ENCODE measurements at places on chromosomes 7 and 10. TPM values are rescaled to one million over a fixed set of nuclear protein-coding genes. Genes with fewer than 3 reads are reported as not detected.

TMEM229A gene
- polyA plus RNA-seq = 0.88 TPM

DNA sequence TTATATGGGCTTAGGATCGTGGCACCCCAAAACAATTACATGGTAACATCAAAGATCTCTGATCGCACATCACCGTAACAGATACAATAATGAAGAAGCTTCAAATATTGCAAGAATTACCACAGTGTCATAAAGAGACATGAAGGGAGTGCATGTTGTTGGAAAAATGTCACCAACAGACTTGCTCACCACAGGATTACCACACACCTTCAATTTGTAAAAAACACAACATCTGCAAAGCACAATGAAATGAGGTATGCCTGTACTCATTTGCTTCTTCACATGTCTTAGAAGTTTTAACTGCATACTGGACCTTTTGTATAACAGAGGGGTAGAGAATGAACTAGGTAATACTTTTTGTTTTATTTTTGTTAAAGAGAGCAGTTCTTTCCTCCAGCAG lies 96.6 kb downstream of the TPST1 start:
- no peak for DNase-seq

PRRT4 gene
- 3.4 TPM for polyA plus RNA-seq

AGR3 gene
- not detected for polyA plus RNA-seq

DNA sequence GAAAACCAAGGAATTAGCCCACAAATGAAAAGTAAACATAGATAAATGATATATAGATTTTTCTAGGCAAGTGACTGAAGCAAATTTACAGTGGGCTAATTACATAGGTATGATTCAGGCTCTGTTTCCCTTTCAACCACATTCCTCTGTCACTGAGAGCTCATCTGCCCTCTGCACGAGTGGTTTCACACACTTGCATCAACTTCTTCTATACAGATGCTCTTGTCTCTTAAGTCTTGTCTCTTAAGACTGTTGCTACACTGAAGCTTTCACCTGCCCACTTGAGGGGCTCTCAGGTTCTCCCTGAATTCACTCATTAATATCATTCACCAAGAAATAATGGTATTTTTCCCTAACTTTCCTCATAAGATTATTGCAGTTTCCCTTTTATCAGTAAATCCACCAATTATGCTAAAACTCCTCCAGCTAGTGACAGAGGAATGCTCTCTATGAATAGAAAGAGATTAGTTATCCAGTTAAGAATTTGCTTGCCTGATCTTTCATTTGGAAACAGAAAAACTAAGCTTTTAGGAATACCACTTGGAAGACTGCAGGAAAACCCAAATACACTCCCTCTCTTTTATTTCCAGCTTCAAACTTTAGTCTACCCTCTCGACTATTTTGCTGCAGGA lies 95.7 kb downstream of the ELAPOR2 start:
- DNase-seq = no peak

DNA sequence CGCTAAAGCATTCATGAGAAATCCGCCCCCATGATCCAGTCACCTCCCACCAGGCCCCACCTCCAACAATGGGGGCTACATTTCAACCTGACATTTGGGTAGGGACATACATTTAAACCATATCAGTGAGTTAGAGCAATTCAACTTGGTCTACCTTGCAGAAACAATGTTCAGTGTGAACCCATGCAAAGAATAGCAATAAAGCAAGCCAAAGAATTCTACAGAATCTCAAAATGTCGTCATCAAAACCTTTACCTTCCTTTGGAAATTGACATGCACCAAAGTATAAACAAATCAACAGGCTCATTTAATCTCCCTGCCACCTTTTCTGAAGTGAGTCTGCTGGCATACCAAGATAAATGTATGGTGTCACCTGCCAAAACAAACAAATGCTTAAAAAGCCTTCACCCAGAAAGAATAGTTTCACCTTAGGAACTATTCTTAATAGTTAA lies 68.8 kb upstream of the ABLIM1 start:
- no peak for DNase-seq

DNA sequence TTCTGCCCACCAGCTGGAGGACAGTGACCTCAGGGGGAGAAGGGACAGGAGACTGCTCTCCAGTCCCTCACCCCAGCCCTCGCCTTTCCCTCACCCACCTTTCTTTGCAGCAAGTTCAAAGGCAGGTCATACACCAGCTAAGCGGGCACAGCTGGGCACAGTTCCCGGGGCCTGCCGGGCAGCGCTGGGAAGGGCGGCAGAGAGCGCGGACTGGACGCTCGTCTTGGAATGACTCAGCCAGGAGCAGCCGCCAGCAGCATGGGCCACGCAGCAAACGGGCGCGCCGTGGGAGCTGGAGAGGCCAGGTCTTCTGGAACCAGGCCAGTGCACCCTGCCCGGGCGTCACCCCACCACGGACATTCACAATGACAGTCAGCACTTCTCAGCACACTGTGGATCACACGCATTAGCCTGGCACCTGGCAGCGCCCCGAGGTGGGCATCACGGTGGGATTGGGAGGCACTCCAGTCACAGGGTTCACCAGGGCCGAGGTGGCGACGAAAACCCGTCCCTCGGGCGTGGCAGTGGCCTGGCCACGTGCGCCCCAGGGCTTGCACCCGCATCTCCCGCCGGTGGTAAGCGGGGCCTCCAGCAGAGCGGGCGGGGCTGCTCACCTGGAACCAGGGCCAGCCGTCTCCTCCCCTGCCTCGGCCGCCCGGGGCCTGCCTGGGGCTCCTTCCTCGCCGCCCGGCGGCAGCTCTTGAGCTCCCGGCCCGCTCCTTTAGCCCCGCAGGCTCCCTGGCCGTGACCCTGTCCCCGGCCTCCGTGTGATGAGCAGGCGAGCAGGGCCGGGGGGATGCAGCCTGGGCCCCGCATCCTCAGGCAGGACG lies 29.0 kb upstream of the WDFY4 start:
- peak; percentile 71 for DNase-seq

Data from SK-N-SH (cell line).